NCI-H1694 (cell line): ENCODE measurements at places on chromosomes 1 and 21.

DNA sequence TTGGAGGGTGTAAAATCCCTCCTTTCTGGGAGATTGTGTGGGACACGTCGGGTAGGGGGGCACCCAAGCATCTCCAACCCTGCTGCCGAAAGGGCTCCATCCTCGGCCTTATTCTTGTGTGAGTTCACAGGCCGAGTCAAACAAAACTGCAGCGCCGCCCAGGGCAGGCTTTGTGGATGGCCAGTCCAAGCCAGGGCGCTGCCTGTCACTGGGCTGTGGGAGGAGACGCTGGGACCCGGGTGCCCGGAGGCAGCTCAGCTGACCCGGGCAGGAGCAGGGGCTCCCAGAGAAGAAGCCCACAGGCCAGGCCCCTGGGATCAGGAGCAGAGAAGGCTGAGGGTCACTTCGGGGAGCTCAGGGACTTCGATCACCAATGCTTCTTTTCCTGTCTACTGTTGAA lies 31.8 kb upstream of the ARHGEF16 start:
- DNase-seq = no peak

DNA sequence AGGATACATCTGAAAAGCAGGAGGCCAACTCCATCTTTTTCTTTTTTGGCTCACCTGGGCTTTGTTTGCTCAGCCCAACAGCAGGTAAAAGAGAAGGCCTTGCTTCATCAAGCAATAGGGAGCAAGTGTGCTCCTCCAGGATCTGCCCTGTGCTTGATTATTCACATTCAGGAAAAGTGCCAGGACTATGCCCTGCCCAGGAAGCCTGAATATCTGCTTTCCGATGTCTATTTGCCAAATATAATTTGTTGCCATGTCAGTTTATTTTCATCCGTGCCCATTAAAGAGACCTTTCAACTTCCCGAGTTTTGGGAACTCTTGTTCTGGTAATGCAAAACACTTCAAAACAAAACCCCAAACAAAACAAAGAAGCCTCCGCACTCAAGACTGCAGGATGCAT lies 185.3 kb downstream of the CDC7 start:
- DNase-seq = no peak

- no peak for DNase-seq
Measured at GRCh38 chr1:53638360-53639035, 100.5 kb downstream of the GLIS1 start.

DNA sequence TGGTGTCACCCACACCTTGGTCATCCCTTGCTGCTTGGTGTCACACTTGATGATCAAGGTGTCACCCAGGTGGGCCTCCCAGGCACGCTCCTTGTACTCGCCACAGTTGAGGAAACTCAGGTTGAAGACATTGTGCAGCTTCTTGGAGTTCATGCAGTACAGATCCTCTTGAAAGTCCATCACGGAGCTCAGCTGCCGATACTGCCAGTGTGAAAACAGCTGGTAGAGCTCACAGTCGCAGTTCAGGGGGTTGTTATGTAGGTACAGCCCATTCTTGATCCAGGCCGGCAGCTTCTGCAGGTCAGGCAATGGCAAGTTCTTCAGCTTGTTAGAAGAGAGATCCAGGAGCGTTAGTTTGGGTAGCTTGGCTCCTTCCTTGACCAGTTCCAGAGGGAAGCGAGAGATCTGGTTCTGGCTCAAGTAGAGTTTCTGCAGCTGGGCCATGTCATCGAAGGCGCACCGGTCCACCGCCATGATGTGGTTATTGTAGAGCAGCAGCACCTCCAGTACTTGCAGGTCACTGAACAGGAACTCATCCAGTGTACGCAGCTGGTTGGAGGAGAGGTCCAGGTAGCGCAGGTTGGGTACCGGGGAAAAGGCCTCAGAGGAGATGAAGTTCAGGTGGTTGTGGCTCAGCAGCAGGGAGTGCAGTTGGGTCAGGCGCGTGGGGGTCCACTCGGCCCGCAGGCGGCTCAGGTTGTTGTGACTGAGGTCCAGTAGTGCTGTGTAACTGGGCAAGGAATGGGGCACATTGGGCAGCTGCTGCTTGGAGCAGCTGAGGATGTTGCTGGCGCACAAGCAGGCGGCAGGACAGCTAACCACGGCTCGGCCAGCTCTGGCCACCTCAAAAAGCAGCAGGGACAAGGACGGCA lies 1.3 kb downstream of the AMIGO1 start:
- DNase-seq = no peak

DNA sequence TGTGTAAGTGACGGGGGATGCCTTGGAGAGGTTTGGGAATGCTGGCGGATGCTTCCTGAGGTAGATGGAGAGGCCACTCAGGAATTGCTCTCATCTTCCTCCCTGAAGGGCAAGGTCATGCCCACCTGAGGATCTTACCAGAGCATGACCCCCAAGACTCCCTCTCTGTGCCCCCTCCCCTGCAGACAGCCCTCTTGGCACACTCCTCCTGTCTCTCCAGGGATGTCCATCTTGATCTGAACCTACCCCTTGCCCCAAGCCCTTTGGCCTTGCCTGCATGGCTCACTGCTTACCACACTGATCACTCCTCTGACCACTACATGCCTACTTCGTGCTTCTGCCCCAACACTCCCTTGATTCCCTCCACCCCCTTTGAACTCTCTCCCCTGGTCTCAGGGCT lies 17.9 kb upstream of the MPL start:
- no peak for DNase-seq

DNA sequence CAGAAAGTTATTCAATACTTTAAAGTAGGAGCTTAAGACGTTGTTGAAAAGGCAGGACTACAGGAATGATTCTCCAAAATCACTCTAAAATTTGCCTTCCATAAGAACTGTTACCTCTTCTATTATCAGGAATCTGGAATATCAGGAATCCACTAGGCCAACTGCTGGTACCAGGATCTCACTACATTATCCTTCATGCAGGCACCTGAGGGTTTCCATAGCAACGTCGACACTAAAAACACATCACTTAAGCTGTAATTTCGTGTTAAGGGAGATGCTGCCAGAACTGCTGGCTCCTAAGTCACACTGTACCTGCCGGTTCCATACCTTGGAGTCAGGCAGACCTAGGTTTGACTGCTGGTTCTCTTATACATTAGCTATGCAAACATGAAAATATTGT lies 139.7 kb upstream of the C1orf87 start:
- DNase-seq = no peak

GRCh38 chr1:216461466-216461865 lies 38.2 kb upstream of the USH2A start:
- no peak for DNase-seq

DNA sequence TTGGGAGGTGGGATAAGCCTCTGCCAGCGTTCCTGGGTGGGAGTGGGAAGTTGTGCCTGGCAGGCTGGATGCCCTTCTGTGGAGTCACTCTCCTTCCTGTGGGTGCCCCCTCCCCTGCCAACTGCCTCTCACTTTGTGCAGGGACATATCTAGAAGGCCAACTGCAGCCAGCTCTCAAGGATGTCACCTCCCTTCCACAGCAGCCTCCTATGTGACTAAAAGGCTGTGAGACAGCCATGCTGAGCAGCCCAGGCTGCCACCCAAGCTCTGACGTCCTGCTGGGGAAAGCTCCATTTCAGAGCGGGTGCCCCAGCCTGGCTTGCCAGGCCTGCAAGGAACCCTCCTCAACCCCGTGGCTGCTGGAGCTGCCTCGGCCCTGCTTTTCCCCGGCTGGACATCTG lies 19.6 kb upstream of the SLC26A9 start:
- no peak for DNase-seq

DNA sequence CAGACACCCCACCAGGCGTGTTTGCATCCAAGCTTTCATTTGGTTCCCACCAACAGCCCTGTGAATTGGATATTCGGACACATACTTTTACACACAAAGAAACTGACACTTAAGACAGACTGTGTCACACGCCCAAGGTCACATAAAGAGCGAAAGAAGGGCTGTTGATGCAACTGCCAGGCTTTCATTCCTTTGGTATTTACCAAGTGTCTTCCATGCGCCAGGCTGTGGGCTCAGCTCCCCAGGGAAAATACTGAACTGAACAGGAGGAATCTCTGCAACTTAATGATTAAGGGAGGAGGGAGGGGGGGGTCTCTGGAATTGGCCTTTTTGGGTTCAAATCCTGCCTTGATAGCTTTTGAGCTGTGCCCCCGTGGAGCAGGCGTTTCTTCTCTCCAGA lies 122.8 kb downstream of the ACTL8 start:
- no peak for DNase-seq
